ENCODE measurements at places on chromosomes 13 and 19.

GRCh38 chr19:42278452-42279154 lies 9.6 kb downstream of the CIC start:
- no peak for DNase-seq

GRCh38 chr13:25207291-25207810 lies 35.3 kb upstream of the AMER2 start:
- DNase-seq = no peak

DNA sequence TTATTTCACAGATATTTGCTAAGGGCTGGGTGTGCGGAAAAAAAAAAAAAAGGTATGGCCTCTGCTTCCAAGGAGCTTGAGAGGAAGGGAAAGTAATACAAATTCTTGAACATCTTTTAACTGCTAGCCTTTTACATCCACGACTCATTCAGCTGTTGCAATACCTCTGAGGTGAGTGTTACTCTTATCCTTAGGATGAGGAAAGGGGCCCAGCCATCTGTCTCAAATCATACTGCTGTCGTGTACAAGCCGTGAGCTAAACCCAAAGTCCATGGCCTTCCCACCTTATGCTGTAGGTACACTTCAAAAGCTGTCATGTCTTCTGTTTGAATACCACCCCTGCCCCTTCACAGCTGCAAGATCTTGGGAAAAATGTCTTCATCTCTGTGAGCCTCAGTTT lies 146.8 kb downstream of the KCNRG start:
- DNase-seq = no peak

DNA sequence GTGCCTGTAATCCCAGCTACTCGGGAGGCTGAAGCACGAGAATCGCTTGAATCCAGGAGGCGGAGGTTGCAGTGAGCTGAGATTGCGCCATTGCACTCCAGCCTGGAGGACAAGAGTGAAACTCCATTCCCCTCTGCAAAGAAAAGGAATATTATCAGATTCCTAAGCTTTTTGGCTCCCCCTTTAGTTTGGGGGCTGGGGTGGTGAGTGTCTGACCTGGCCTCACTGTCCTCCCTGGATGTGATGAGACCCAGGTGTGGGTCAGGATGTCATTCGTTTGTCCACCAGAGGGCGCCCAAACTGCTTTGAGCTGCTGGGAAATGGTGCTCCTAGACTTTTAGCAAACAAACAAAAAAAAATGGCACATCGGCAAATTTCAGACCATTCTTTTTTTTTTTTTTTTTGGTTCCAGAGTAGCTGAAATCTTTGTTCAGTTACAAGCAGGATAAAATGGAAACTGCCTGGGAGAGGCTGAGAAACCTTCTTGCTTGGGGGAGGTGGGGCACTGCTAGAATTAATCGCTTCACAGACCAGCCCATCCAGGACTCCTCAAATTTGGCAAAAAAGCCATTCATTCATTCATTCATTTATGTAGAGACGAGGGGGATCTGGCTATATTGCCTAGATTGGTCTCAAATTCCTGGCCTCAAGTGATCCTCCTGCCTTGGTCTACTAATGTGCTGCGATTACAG lies 29.4 kb downstream of the SPC24 start:
- DNase-seq = peak; percentile 32

- no peak for DNase-seq
Measured at GRCh38 chr13:52130641-52131040, 1.8 kb upstream of the NEK5 start.

GRCh38 chr19:6534451-6535093 lies 3.7 kb downstream of the TNFSF9 start:
- no peak for DNase-seq

GRCh38 chr19:55990831-55991230 lies 4.3 kb downstream of the NLRP5 start:
- no peak for DNase-seq

GRCh38 chr19:57192993-57193392 lies 1.7 kb downstream of the ZNF264 start:
- DNase-seq = no peak

- no peak for DNase-seq
Measured at GRCh38 chr19:8311461-8312260, 3.5 kb upstream of the CD320 start.

DNA sequence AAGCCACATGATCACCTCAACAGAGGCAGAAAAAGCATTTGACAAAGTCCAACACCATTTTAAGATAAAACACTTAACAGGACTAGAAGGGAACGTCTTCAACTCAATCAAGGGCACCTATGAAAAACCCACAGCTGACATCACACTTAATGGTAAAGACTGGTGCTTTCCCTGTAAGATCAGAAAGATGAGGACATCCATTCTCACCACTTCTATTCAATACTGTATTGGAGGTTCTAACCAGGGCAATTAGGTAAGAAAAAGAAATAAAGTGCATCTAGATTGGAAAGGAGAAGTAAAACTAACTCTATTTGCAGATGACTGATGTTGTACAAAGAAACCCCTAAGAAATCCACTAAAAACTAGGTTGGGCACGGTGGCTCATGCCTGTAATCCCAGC lies 11.2 kb upstream of the AKAP8 start:
- DNase-seq = no peak

DNA sequence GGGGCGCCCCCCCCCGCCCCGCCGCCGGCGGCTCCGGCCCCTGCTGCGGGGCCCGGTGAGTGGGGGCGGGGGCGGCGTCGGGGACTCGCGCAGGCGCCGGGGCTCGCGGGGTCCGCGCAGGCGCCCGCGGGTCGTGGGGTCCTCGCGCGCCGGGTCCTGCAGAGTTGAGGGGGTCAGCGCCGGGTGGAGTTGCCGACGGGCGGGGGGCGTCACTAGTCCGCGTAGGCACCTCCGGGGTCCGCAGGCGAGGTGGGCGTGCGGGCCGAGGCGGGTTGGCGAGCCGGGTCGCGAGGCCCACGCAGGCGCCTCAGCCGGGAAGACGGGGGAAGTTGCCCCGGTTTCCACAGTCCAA lies 365 bp downstream of the PPP6R1 start:
- no peak for DNase-seq

GRCh38 chr13:106867249-106867648 lies 299.3 kb upstream of the ARGLU1 start:
- no peak for DNase-seq

DNA sequence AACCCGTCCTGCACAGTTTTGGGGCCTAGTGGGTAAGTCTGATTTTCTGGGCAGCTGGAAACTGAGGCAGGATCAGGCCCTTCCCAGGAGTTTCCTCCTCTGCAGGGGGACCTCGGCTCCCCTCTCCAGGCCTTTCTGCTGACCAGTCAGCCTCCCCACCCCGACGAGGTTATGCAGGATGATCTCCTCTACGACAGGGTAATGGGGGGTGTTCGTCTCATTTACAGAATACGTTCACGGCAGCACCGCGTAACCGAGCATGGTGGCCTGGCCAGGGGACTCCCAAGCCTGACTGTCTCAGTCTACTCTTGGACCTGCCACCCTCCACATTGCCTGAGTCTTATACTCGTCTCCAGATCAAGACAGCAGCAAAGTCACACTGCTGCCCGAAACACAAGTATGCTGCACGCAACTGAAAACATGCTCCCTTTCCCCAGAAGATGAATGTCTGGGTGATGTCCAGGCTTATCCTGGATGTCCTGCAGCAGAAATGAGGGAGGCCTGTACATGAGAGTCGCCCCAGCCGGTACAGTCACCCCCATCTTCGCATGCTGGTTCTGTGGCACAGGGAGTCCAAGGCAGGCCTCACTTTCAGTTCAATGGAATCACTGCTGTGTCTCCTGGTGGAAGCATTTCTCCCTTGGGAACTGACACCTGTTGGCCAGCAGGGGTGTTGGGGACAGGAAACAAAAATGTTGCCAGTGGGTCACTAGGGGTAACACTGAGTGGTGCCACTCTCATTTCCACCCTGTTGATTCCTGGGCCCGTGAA lies 120.8 kb downstream of the SOX1 start:
- DNase-seq = no peak

All from kidney glomerular epithelial cell (primary cell).